Frontal cortex (tissue), 4 donors: ENCODE measurements at places on chromosomes 5 and 9. TPM values are rescaled to one million over a fixed set of nuclear protein-coding genes. Genes with fewer than 3 reads are reported as not detected.

The FRMD3 gene
- total RNA-seq: 43.6 TPM

The COL23A1 gene
- 0.82 TPM for total RNA-seq

The SLC34A1 gene
- not detected for total RNA-seq

The RGS7BP gene
- total RNA-seq: 9.4 TPM

The CDH12 gene
- total RNA-seq: 38.3 TPM

The IL9 gene
- not detected for total RNA-seq

The IFNA2 gene
- not detected for total RNA-seq

The EIF4E1B gene
- total RNA-seq: under 0.01 TPM

The CARTPT gene
- total RNA-seq: 2.9 TPM

The CTNND2 gene
- 74.2 TPM for total RNA-seq

GRCh38 chr5:16570121-16570815, 46.5 kb downstream of the RETREG1 start:
- no peak for DNase-seq

- no peak for DNase-seq
These were observed 48.7 kb upstream of the HOMER1 start for GRCh38 chr5:79562351-79563246.

DNA sequence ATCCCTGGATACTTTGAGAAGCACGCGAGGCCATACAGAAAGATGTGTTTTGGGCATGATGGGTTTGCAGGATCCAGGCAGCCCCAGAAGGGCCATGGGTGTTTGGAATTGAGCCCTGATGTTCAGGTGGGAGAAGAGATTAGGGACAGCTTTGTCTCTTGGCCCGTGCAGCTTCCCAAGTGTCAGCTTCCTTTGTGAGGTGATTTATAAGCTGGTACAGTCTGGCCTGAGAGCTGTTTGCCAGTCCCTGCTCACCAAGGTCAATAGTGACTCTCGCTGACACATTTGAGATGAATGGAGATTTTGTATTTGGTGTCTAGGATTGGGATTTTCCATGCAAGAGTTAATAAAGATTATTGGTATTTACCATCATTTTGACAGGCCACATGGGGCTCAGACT, 165.9 kb downstream of the ICE1 start:
- no peak for DNase-seq

GRCh38 chr9:13165956-13166355, 113.5 kb downstream of the MPDZ start:
- DNase-seq: no peak

GRCh38 chr5:115415143-115415491, 118.7 kb upstream of the CCDC112 start:
- DNase-seq: peak; percentile 22

GRCh38 chr5:97986069-97986468, 787.4 kb upstream of the RGMB start:
- DNase-seq: no peak

- no peak for DNase-seq
These were observed 99.8 kb downstream of the KLHL3 start for GRCh38 chr5:137636099-137636498.

- no peak for DNase-seq
These were observed 24.9 kb downstream of the FRMPD1 start for GRCh38 chr9:37675661-37676060.

DNA sequence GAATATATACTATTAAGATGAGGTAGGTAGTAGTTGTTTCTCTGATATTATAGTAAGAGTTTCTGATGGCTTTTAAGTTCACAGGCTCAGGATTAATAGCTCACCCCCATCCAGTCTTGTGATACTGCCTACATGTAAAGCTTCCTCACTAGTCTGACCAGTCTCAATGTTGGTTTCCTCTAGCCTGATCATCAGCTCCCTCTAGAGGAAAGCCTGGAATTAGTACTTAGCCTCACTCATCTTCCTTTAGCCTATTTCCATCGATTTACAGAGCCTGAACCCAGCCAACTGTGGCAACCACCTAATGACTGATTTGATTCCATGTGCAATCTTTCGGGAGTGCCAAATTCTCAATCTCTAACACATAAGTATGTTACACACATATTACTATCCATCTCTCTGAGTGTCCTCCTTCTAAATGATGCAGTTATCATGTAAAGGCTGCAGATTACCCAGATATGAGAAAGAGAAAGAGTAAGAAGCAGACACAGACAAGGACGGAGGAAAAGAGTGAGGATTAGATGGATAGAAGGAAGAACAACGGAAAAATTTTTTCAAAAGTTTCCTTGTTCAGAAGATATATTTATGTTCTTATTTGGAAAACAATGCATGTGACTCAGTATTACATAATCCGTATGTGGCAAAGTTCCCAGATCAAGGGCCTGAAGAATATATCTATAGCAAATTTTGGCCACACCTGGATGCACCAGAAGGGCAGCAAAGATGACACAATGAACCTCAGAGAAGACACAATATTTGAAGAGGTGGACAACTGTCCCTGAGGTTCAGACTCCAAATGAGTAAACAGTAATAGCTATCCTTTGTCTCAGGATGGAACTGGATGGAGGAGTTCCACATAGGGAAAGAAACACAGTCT, 333.7 kb downstream of the ELAVL2 start:
- DNase-seq: peak; percentile 29

GRCh38 chr5:2158109-2158508, 275.4 kb upstream of the IRX4 start:
- DNase-seq: no peak

DNA sequence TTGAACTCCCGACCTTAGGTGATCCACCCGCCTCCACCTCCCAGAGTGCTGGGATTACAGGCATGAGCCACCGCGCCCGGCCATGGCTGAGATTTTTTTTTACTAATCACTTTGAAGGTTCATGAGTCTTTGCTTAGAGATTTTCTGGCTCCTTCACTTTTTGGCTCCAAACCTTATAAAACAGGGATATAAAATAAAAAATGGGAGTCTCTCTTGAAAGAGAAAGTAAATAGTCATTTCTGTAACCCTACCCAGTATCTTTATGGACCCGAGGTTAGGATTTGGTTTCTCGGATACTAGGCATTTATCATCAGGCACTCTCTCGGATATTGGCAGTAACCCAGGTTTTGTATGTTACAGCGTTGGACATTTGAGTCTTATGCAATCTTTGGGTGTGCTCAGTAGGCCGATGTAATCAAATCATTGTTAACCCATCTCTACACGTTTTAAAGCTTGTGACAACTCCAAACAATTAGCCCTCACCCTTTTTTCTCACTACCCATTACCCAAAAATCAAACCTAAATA, 25.3 kb downstream of the STXBP1 start:
- DNase-seq: no peak

DNA sequence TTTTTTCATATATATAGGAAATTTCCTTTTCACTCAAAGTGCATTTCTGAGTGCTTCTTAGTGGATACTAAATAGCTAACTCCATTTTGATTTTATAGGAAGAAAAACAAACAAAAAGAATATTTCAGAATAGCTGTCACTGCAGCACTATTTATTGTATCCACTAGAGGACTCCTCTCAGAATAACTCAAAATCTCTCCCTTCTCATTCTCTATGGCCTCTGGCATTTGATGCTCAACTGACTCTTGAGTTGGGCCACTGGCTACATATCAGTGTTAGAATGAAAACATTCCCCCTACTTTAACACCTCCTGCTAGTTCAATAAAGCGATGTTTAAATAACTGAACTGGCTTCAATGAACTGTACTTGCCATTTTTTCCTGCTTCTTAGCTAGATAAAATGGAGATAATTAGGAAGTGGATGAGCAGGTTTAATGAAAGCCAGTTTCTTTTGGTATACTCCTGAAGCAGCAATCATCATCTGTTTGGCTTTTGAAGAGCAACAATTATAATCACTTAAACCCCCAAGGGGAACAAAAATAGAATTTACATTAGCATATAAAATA, 16.6 kb upstream of the ELAVL2 start:
- no peak for DNase-seq

- DNase-seq: peak; percentile 22
These were observed at the start of gene DAB2 for GRCh38 chr5:39424736-39425637. Gene DAB2 (minus strand): TSS chr5:39424980. CDS start chr5:39394320, 30,660 bp downstream.

DNA sequence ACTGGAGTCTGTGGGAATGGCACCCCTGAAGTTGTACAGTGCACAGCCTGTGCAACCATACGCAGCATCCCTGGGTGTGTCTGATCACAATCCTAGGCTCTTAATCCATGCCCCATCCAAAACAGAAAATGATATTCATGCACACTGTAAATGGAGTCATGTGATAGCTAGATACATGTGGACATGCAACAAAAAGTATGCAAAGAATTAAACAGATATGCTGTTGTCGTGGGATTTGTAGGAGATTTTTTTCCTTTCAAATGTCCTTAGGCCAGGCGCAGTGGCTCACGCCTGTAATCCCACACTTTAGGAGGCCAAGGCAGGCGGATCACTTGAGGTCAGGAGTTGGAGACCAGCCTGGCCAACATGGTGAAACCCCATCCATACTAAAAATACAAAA, 36.1 kb downstream of the PRRX2 start:
- DNase-seq: no peak

DNA sequence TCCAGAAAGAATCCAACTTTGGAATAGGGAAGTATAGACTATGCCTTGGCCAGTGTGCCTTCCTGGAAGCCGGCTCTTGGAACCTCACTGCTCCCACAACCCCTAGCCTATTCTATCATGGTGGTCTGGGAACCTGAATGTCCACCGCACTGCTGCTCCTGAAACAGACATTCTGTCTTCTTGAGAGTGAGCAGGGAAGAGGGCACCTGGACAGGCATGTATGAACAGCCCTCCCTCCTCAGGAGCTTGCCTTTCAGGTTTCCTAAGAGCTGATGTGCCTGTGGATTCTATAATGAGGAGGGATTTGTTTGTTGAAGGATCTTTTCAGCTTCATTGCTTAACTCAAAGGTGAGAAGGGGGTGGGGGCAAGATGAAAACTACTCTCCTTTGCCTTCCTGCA, 55.1 kb upstream of the XPA start:
- DNase-seq: no peak

DNA sequence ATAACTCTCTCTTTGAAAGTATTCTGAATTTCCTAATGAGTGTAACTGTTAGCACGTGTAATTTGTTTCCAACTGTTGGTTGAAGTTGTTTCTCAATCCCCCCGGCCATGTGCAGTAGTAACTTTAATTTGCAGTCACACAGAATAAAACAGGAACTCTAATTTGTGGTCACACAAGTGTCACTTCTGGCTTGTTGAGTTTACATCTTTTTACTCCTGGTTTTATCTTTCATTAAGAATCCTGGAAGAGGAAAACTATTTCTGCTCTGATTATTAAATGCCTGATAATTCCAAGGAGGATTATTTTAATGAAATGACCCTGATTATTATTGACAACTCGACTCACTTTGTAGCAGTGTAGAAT, 1.2 kb downstream of the SCAMP1 start:
- peak; percentile 4 for DNase-seq

DNA sequence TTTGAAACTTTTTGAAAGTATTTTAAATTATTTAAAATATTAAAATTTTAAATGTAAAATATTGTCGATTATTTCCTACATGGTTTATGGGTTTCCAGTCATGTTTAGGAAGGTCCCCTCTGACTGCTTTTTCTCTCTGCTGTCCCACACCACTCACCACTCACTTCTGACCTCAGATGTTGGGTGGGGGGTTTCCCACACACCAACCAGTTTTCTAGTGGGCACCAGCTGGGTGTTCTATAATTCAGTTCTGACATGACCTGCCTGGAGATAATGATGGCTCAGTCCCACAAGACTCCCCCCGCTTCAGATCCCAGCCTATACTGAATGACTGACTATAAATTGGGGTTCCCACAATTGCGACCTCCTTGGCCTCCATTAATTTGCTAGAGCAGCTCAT, 310.4 kb downstream of the GADD45G start:
- DNase-seq: no peak

DNA sequence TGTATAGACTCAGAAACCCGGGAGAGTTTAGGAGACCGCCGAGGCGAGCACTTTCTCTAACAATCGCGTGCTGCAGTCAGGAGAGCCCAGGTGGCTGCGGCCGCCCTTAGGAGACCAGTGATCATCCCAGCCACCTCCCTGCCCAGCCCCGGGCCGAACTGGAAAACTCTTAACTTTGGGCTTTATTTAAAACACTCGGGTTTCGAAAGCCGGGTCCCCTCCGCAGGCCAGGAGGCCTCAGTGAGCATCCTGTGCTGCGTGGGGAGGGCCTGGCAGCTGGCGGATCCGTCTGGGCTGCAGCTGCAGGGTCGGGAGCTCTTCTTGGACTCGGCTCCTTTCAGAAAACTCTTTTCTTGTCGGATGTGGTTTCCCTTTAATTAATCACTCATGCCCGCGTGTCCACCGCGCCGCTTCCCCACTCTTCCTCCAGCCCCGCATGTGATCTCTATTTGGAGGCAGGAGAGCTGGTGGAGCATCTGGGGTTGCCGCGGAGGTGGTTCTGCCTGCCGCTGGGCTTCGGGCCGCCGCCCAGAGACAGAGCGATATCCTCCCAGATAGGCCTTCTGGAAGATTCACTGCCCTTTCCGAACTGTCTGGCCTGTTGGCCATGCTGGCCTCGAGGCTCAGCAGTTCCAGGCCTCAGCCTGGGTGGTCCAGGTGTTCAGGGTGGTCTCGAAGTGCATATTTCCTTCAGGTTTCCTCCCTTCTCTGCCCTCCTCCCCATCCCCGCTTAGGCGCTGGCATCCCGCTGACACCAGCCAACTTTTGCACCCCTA, 59.5 kb downstream of the TMEM174 start:
- no peak for DNase-seq

DNA sequence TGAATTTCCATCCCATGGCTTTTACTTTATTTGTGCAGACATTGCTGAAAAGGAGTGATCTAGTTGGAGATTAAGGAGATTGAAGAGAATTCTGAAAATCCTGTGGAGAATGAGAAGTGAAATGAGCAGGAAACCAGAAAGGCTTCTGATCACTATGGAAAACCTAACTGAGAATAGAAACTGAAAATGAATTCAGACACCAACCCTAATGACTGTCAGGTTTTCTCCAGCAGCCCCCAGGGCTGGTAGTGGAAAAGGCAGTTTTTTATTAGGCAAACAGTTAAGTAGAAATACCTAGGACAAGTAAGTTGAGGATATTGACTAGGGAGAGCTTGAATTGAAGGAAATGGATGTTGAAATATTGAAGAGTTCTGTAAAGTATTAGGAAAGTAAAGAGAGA, 14.7 kb upstream of the ARRDC3 start:
- DNase-seq: no peak

GRCh38 chr5:31995714-31996113, 178.4 kb downstream of the GOLPH3 start:
- no peak for DNase-seq

DNA sequence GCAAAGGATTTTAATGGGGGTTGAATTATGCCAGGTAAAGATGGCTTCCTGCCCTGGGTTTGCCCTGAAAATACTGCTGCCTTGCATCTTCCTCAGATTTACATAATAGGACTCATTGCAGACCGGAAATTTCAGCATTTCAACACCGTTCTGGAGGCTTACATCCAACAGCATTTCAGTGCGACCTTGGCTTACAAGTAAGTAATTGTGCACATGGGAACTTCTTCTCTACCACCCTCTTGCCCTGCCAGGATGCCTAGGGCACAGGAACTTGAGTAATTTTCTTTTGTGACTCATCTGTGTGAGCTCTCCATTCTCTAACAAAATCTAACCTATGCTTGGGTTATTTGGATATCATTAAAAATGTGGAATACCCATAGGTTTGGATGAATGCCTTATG, 80.2 kb downstream of the DOCK2 start:
- no peak for DNase-seq
